ENCODE measurements at places on chromosomes 3 and 15.

DNA sequence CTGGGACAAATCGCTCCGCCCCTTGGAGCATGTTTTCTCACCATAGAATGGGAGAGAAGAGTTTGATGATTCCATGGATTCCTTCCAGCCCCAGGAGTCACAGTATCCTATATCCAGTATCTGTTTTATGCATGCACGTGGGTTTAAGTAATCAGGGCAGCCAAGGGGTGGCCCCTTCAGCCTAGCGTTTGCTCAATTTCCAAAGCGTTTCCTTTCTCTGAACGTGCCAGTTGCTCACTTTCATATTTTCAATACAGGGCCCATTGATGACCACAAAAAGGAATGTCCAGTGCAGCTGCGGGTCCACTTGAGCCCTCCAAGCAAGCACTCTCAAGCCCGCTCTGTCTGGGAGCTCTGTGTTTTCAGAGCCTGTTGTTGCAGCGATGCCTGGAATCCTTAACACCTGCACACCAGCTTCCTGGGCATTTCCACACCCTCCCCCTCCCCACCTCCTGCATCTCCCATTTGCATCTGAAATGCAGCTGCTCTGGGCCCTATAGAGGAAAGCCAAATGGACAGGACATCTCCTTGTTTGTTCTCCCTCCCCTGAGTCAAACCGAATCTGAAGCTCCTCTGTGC lies 164.3 kb upstream of the LPP start:
- no peak for DNase-seq

GRCh38 chr3:25423780-25424588 lies 4.1 kb upstream of the RARB start:
- DNase-seq, result no peak

DNA sequence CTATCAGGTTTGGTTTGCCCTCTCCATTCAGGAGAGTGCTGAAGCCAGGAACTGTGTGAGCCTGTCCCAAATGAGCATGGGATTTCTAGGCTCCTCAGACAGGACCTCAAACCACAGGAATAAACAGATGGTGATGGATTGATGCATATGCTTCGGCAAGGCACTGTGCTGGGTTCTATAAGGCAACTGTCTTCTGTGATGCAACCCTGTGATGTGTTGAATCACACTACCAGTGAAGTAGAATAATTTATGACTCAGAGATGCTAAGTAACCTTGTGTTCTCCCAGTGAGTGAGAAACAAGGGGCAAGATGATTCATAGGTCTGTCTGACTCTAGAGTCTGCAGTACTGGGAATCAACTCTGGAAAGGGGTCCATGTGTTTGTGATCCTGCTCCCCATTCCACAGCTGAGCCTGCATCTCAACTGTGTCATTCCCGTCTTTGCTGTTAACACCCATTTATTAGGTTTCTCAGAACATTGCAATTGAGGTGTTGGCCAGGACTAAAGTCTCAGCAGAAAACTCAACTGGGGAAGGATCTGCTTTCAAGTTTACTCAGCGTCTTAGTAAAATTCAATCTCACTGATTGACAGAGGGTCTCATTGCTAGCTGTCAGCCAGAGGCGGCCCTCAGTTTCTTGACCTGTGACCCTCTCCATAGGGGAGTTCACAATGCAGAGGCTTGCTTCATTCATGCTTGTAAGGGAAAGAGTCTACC lies 510.1 kb upstream of the CFAP20DC start:
- peak; percentile 20 for DNase-seq

GRCh38 chr3:11335056-11335608 lies 62.9 kb downstream of the ATG7 start:
- DNase-seq, result peak; percentile 4

DNA sequence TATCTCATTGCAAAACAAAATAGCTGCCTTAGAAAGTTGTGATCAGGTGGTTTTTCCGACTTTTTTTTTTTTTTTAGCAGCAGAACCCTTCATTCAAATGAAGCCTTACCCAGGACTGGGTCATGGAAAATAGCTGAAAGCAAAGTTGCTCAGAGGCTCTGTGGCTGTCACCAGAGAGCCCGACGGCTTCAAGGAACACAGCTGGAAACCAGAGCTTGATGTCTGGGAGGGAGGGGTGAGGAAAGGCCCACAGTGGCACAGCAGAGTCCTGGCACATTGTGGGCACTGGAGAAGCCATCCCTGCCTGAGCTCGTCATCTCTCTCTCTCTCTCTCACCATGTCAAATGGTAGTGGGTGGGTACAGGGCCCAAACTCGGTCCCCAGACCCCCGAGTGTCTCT lies 77.5 kb downstream of the RPN1 start:
- no peak for DNase-seq

DNA sequence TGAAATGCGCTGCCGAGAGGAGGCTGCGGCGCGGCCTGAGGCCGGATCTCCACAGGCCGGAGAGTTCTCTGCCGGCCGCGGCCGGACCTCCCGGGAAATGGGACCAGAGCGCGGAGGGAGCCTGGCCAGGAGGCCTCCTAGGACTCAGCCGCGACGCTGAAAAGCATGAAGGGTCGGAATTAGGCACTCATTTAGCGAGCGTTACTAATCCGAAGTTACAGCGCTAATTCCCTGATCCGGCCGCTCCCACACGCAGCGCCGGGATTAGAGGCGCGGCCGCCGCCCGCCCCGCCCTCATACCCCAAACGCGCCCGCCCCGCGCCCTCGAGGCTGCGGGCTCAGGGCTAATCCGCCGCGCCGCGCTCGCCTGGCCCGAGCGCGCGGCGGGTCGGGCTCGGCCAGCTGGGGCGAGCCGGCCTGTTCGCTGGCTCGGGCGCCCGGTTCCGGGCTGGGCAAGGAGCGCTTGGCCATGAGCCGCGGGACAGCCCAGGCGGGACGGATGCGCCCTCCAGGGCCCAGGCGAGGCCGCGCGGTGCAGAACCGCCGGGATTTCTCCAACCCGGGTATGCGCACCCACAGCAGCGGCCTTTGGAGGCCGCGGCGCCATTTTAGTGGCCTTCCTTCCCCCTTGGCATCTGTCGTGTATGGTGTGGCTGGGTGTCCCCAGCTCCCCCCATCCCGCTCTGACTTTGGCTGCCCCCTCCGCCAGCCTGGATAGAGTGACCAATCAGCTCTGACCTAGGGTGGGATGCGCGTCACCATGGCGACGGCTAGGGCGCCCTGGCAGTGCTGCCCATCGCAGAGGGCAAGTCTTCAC lies 36.8 kb upstream of the POLG start:
- DNase-seq, result no peak

- no peak for DNase-seq
Measured at GRCh38 chr15:67184208-67184925, 70.1 kb downstream of the AAGAB start.
